ENCODE measurements at places on chromosomes 11 and 22. TPM values are rescaled to one million over a fixed set of nuclear protein-coding genes. Genes with fewer than 3 reads are reported as not detected.

- DNase-seq: no peak
Observed at GRCh38 chr11:94171693-94172440, 43.2 kb downstream of the PANX1 start.

DNA sequence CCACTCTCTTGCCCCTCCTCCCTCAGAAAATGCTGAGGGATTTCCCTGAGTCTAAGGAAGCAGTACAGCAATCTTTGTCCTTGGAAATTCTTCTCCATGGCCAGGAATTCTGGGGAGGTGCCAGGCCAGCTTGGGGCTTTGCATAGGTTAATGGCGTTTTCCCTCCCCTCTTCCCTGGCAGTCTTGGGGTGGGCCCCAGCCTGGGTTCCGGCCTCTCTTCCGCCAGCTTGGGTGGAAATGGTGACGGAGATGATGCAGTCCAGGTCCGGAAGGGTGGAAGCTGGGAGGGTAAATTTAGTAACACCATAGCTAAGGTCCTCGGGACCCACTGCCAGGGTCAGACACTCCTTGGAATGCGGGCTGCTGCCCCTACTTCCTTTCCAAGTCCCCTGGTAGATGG lies 5.0 kb downstream of the PHLDB1 start:
- no peak for DNase-seq

GRCh38 chr11:12893787-12894672 lies 115.1 kb upstream of the RASSF10 start:
- DNase-seq: no peak

DNA sequence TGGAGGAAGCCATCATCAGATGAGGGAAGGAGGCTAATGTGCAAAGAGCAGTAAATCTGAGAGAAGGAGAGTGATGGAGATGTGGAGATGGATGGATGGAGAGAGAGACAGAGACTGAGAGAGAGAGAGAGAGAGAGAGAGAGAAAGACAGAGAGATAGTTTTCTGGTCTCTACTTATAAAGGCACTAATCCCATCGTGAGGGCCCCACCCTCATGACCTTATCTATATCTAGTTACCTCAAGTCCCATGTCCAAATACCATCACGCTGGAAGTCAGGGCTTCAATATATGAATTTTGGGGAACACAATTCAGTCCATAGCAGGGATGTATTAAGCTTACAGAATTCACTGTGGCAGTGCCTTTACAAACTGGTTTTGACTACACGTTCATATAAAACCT lies 21.2 kb upstream of the ELF5 start:
- no peak for DNase-seq

DNA sequence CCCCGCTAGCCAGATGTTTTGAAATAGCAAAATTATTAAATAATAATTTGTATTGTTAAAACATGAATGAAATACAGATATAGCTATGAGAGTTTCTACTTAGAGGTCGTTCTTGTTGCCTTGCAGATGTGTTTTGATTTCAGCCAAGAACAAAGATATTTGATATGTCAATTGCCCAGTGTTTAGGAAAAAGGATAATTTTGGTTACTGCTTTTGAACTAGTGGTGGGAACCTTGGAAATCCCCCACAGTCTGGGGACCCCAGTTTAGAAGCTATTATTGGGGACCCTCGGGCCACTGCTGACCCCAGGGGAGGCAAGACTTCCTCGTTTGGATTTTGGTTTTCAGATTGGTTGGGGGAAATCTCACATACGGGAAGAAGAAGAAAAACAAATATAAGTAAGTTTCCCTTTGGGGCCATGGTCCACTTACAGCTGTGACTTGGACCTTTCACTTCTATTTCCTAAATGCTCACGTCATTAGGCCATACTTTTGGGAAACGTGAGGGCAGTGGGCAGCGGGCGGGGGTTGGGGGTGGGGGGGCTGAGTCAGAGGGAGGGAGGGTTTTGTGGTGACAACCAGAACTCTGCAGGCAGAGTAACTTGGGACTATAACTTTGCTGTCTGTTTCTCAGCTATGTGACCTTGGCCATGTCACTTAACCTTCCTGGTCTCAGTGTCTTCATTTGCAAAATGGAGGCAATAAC lies 37.0 kb downstream of the LDLRAD3 start:
- no peak for DNase-seq

DNA sequence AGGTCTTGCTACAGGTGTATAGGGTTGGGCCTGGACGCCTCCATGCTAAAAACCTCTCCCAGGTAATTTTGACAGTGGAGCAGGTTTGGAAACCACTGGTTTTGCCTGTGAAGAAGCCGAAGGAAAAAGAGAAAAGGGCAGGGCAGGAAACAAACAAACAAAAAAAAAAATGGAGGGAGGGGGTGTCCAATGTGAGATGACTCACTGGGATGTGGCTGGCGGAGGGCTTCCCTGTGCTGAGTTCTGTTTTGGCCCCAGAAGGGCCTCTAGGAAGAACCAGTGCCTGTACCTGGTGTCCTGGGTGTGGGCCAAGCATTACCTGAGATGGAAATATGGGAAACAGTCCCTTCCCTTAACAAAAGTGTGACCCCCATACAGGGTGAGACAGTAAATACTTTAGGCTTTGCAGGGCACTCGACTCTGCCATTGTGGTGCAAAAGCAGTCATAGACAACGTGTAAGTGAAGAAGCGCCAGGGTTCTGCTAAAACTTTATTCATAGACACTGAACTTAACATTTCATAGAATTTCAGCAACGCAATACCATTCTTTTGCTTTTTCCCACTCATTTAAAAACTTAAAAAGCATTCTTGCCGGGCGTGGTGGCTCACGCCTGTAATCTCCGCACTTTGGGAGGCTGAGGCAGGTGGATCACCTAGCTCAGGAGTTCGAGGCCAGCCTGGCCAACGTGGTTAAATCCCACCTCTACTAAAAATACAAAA lies 9.5 kb upstream of the DGKZ start:
- no peak for DNase-seq

DNA sequence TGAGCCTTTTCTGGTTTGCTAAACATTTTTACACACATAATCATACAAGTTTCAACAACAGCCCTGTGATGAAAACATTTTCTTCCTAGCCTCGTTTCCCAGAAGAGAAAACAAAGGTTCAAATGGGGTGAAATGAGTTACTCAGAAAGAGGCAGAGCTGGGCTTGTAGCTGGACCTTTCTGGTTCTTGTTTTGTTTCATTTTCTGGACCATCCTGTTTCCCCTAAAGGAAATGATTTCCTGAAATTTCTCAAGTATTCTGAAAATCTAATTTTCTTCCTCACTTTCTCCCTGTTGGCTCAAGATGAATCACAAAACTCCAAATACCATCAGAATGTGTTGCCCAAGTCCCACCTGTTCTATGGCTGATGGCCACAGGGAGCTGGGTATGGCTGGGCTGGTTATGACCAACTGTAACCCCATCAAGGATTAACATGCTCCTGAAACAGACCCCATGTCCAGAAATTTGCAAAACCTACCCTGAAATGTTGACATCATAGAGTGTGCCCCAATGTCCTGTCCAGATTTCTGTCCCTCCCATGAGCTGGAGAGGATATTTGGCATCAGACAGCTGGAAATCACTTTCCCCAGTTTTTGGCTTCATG lies 6.7 kb upstream of the APOL4 start:
- no peak for DNase-seq

- no peak for DNase-seq
Observed at GRCh38 chr11:72012897-72013721, 14.4 kb downstream of the IL18BP start.

GRCh38 chr11:12292766-12293165 lies 84.6 kb upstream of the PARVA start:
- DNase-seq: no peak

DNA sequence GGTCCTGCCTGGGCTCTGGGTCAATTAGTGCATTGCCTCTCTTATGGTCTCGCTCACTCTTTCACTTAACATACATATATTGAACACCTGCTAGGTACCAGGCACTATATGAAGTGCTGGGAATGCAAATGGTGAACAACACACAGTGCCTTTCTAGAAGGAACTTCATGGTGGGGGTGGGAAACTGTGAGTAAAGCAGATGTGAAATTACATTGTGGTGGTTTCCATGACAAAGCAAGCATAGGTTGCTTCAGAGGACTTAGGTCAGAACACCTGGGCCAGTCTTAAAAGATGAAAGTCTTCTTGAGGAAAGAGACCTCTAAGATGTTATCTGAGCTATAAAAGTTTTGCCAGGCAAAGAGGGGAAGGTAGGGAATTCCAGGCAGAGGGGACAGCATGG lies 231.3 kb downstream of the BUD13 start:
- DNase-seq: no peak

DNA sequence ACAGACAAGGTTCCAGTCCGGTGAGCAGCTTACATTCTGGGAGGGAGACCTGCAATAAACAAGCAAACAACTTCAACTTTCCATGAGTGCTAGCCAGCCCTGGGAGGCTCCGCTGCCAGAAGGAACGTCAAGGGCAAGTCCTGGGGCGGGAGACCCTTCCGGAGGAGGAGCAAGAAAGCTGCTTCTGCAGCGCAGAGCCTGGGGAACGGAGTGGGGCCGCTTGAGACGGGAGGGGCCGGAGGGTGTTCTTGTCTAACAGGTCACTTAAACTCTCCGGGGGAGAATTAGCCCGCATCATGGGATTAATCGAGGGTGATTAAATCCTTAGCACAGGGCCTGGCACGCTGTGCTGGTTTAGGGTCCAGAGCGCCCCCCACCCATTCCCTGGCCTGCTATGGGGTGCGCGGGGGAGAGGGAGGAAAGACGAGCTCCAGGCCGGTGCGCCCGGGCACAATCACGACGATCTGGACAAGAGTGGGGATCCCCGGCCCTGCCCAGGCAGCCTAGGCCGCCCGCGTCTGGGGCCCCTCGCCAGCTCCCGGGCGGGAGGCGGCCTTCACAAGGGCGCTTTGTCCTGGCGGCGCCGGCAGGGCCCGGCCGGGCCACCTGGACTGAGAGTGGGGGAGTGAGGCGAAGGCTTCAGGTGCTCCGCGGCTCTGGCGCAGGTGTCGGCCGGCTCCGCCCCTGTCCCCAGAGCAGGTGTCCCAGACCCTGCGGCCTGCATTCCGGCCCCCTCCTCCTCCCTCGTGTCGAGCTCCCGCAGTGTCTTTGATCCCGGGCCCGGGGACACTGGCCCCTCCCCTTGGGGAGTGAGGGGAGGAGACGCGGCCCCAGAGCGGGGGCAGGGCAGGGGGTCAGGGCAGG lies 663 bp upstream of the LARGE2 start:
- DNase-seq: no peak

DNA sequence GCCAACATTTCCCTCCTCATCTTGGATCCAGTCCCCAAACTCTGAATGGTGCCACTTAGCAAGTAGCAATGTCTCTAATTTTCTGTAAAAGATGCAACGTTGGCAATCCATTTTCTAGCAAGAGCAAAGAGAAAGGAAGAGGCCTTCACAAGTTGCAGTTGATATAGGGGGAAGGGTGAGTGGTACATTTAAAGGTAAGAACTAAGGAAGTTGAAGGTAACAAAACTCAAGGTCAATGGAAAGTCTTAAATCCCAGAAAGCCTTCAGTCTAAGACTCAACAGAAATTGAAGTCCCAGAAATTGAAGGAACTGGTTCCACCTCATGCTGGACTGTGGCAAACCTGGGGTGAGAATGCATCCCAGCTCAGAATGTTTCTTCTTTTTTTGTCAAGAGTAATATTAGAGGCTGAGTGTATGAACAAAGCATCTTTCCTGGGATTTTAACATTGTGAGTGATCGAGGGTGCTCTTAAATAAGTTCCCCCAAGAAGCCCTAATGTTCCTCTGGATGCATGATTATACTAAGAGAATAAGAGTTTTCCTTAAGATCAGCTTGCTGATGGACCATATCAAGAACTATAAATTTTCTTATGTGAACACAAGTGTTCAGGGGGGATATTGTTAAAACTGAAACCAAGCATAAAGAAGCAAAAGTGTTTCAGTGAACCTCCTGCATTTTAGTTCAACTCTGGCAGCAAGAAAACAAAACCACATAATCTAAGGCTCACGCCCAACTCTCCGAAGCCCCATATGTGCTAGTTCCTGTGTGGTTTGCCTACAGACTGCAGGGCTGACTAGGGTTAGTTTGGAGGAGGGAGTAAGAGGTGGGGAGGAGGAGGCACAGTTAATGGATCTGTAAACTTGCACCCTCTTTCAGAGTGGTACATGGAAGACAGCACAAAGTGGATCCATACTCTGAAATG lies at the start of gene GRAP2:
Gene GRAP2, plus strand, starts transcription at position 779 of the 922 bp plus-strand sequence. CDS start 46,023 bp downstream, outside the sequence.
- DNase-seq: peak; percentile 27

DNA sequence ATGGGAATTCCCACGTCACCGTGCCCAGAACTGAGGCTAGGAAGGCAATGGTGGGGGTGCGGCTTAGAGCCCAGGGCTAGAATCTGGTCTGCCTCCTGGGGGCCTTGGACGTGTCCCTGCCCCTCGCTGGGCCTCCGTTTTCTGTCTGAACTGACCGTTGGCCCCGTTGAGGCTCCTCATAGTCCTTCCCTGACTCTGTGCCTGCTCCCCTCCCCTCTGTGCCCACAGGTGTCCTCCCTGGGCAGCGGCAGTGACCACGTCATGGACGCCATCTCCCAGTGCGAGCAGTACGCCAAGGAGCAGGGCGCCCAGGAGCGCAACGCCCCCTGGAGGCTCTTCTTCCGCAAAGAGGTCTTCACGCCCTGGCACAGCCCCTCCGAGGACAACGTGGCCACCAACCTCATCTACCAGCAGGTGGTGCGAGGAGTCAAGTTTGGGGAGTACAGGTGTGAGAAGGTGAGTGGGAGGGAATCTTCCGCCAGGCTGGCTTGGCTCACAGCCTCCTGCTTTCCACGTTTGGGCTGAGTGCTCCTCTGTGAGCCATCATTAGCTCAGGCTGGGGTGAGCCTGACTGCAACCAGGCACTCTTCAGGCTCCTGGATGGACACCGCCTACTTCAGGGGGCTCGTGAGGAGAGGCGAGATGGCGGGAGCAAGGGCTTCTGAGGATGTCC lies 63.9 kb downstream of the MYO7A start:
- peak; percentile 75 for DNase-seq

DNA sequence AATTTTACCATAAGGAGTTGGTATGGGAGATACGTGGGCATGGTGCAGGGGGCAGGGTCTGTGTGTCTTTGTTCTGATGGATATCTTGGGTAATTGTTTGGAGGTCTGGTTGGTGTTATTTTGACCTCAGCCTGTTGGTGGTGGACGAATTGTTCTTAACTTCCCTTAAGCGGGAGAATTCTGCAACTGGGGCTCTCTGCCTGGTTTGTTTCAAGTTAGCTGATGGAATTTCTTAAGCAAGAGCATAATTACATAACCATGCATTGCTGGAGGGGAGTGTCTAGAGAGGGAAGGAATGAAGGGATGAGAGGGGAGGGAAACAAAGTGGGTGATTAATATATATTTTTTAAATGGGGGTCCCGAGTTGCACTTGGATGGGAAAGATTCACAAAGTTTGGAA lies 908.5 kb upstream of the RAG2 start:
- no peak for DNase-seq

GRCh38 chr22:40405178-40406062 lies 35.0 kb downstream of the SGSM3 start:
- DNase-seq: no peak

- DNase-seq: peak; percentile 88
Observed at GRCh38 chr11:9250139-9250582, 15.0 kb downstream of the DENND5A start.

- no peak for DNase-seq
Observed at GRCh38 chr11:96960476-96960875, 570.7 kb downstream of the JRKL start.

GRCh38 chr11:8109675-8110074 lies 28.7 kb downstream of the TUB start:
- DNase-seq: no peak

PISD gene
- 71.6 TPM for total RNA-seq

PPP6R2 gene
- total RNA-seq: 70.3 TPM

RBM4B gene
- total RNA-seq: 31.8 TPM

PLA2G3 gene
- total RNA-seq: under 0.01 TPM

ACP2 gene
- total RNA-seq: 37.4 TPM

SLC35E4 gene
- total RNA-seq: 9.2 TPM

TECTA gene
- 0.81 TPM for total RNA-seq

C11orf97 gene
- total RNA-seq: not detected

ROBO4 gene
- total RNA-seq: 93.7 TPM

OR8G5 gene
- total RNA-seq: not detected

OR52N4 gene
- total RNA-seq: 1.3 TPM

SLC22A6 gene
- not detected for total RNA-seq
